Mesendoderm (in vitro differentiated cells): ENCODE measurements at places on chromosomes 6 and 20.

GRCh38 chr6:117272891-117273290, 7.5 kb downstream of the VGLL2 start:
- DNase-seq, result no peak

DNA sequence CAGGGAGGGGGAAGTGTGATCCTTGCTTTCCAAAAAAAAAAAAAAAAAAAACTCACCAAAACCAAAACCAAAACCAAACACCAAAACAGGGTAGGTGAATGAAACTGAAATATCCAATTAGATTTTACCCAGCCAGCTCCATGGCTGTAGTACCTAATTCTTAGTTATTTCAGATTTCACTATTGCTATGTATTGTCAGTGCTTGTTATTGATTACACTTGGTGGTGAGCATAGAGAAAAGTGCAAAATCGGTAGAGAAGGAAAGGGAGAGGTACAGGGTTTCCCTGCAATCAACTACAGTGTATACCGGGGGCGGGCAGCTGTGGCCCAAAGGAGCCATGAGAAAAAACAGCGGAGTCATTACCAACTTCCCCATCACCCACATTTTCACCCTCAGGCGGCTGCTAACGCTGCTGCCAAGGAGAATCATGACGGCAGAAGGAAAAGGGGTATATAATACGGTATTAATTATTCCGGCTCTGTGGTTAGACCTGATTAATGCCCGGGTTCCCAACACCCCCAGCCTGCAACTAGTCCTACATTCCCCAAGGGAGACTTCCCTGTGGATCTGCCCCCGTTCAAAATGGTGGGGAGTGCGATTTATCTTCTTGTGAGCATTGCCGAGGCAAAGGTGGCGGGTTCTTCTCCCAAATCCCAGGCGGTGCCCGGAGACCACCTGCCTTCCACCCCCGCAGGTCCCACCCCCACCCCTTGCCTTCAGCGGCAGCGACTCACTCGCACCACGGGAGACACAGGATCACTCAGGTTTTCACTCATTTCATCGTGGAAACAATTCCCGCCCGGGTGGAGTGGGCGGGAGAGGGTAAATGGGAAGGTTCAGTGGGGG, at the start of gene C6orf62:
TSS of gene C6orf62 (minus strand) at position 30 of the 847 bp plus-strand sequence. CDS start 486 bp downstream, outside the sequence.
- DNase-seq, result peak; percentile 47

DNA sequence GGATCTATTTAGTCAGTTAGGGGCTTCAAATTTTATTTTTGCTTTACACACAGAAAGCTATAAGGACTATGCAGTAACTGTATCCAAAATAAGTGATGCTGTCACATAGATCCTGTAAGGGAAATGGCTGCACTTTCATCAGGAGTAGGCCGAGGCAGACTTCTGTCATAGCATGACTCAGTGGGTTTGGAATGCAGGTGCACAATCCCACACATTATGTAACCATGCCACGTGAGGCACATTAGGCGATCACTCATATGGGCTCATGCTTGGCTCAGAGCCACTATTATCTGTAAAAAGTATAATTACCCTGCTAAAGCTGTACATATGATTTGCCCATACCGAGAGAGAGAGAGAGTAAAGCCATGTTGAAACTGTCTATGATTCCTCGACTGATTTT, 1189.4 kb upstream of the EYS start:
- peak; percentile 2 for DNase-seq

- peak; percentile 48 for DNase-seq
Observed at GRCh38 chr6:154509421-154510143, 903 bp downstream of the CNKSR3 start.

GRCh38 chr20:828987-829386, 4.5 kb upstream of the FAM110A start:
- no peak for DNase-seq

- no peak for DNase-seq
Observed at GRCh38 chr6:15659181-15659580, 3.6 kb downstream of the DTNBP1 start.

GRCh38 chr6:125821825-125822281, 31.1 kb downstream of the NCOA7 start:
- DNase-seq, result no peak

DNA sequence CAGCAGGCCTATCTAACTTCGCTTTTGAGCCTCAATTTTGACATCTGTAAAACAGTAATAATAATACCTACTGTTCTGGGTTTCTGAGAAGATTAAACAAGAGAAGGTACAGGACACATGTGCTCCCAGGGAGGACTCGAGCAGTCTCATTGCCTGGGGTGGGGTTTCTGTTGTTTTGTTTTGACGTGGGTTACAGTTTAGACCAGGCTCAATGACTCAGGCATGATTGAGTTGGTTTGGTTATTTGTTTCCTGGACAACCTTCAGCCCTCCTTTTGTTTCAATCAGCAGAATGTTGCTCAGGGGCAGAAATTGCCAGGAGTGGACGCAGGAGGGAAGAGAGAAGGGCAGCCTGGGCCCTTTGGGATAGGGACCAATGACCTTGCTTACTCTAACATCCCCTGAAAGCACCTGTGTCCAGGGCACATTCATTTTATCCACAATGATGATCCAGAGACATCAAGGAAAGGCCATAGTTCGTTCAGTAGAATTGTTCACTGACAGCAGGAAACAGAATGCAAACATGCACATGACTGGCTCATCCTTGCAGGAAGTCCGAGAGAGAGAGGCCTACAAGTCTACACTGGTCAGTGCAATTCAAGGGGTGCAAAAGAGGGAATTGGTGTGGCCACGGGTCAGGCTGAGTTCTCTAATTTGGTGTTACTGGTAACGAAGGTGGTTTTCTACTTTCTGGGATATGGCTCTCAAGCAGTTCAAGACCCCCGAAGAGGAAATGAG, 74.5 kb upstream of the MRPS10 start:
- DNase-seq, result no peak

DNA sequence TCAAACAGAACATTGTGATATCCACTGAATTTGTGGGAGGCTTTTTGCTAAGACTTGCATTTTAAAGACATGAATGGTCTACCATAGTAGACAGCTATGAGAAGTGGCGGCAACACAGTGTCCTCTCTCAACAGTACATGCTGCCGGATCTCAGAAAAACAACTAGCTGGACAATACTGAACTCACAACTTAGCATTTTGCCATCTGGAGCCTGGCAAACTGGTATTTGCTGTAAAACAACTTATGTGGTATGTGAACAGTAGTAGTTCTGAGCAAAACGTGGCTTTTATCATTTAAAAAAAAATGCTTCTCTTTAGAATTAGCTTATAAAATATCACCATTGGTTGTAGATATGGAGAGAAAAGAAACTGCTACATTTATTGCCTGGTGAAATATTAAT, 3.3 kb upstream of the PXDC1 start:
- no peak for DNase-seq

DNA sequence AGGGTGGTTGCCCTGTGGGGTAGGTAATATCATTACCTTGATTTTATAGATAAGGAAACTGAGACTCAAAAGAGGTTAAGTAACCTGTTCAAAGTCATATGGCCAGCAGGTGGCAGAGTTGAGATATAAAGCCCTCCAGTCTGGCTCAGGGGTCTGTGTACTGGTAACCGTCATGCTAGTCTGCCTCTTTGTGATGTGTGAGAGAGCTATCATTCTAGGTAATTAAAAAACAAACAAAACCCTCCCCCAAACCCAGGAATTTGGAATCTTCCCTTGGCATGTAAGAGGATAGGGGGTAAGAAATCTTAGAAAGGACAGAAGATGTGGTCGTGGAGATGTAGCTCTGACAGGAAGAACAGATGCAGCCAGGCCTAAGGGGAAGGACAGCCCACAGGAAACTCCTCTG, 206.0 kb downstream of the CDC5L start:
- peak; percentile 98 for DNase-seq
